ENCODE measurements at places on chromosomes 13 and 19.

GRCh38 chr19:39554701-39555311 lies 14.8 kb upstream of the EID2 start:
- DNase-seq: no peak

- no peak for DNase-seq
Observed at GRCh38 chr13:76853481-76853880, 32.7 kb downstream of the KCTD12 start.

DNA sequence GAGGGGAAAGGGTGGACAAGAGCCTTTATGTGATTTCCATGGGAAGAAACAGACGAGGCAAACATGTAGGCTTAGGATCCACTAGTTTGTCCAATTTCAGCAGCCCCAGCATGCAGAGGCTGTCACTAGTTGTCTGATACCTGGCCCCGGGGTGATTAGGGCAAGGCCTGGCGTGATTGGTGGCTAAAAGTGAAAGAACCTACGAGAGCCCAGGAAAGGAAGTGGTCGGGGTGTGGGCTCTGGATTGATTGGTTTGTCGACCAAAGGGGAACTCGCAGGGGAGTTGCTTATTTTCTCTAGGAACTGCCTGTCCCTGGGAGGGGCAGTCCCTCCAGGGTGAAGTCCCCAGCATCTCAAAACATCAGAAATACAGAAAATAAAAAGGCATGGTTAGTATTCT lies 64.2 kb upstream of the UQCRFS1 start:
- no peak for DNase-seq

DNA sequence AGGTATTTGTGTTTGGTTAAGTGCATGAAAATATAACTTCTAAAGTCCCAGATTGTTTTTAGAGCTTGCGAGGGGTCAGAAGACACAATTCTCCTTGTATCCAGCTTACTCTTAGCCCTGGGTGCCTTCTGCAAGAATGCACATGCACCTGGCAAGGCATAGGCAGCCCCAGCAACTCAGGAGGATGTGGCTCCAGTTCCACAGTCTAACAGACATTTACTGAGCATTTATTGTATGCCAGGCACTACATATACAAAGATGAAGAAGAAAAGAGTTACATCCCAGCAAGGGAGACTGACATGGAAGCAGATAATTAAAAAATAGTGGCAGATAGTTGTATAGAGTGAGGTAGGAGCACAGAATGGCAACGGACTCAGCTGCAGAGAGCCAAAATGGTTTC lies 101.1 kb upstream of the FRY start:
- no peak for DNase-seq

- no peak for DNase-seq
Observed at GRCh38 chr13:110297011-110297410, 9.9 kb downstream of the COL4A1 start.

- DNase-seq: no peak
Observed at GRCh38 chr13:30125422-30126073, 181.8 kb downstream of the KATNAL1 start.

DNA sequence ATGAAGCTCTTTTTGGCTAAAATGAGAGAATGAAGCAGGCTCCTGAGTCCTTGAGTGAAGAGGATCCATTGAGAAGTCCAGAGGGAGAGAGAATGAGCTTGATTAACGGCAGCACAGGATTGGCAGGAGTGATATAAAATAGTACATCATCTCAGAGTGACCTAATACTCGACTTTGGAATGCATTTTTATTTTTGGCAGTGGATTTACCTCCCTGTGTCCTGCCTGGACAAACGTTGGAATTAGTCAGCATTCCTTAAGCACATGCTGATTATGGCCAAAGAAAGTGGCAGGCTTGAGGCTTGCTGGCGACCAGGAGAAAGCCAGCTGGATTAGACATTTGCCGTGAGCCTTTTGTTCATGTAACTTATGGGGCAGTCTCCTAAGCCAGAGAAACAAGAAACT lies 22.9 kb downstream of the LRCH1 start:
- DNase-seq: no peak

DNA sequence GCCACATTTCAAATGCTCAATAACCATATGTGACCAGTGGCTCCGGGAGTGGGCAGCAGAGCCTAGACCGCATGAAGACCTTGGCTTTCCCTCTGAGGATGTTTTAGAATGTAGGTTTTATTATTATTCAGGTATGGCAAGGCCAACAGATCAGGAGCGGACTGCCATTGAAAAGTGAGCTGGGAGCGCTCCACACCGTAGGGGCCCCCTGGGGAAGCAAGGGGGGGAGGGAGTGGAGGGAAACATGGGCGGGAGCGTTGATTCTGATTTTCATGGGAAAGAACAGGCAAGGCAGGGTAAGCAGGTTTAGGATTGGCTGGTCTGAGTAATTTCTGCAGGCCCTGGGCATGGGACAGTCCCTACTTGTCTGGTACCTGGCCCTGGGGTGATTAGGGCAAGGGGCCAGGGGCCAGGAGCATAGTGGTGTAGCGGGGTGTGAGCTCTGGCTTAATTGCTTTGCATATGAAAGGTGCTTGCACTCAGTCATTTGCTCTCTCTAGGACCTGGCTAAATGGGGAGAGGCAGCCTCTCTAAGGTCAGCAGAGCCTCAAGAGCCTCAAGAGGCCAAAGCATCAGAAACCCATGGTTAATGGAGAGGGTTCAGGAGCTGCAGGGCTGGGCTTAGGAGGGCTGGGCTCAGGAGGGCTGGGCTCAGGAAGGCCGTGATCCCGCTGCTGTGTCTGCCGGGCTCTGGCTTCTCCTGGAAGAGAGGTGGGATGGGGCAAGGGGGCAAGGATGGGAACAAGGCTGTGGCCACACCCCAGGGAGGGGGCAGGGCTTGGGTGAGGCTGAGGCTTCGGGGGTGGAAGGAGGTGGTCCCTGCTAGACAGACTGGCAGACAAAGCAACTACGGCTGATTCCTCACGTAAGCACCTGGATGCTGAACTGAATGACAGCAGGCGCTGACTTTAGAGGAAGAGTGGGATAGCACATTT lies 82.0 kb upstream of the WASF3 start:
- no peak for DNase-seq

DNA sequence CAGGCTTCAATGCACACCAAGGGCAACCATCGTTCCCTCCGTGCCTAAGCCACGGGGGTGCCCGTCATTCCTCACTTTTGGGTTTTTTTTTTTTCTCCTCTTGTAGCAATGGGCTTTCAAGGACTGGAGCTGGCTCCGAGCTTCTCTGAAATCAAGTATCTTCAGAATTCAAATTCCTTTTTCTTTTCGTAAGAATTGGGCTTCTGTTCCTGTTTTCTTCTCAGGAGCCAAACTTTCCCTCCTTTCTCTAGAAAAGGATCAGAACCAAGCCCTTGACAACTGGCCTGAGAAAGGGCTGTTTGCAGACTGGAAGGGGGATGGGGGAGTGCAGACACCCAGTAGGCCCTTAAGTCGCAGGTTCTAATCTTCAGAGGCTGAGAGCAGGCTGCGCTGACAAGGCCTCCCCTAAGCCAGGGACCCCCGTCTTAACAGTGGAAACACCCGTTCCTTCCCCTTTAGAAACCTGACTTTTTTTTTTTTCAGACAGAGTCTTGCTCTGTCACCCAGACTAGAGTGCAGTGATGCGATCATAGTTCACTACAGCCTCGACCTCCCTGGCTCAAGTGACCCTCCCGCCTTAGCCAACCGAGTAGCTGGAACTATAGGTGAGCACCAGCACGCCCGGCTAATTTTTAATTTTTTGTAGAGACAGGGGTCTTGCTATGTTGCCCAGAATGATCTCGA lies 51.6 kb downstream of the RFX2 start:
- no peak for DNase-seq

- DNase-seq: no peak
Observed at GRCh38 chr19:2343289-2343982, 15.0 kb downstream of the SPPL2B start.

- no peak for DNase-seq
Observed at GRCh38 chr19:501646-502045, 5.4 kb downstream of the MADCAM1 start.

- DNase-seq: no peak
Observed at GRCh38 chr13:24118576-24118975, 41.9 kb upstream of the SPATA13 start.

- DNase-seq: no peak
Observed at GRCh38 chr13:20412691-20413355, 112.8 kb downstream of the CRYL1 start.

- DNase-seq: no peak
Observed at GRCh38 chr19:13764821-13765394, 586 bp downstream of the MRI1 start.

DNA sequence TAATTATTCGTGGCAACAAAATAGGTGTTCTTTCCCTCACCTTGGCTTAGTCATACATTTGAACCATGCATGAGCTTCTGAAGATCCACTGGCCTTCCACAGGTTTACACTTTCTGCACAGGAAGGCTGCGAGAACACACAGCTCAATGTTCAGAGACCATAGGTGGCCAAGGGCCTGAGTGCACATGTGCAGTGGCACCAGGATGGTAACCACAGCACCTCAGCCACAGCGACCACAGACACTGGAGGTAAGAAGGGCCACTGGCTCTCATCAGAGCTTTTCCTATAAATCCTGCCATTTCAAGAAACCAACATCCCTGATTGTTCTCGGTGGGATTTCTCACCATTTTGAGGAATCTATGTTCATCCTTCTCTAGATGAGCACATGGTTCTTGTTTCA lies 1.6 kb downstream of the DCLK1 start:
- no peak for DNase-seq

DNA sequence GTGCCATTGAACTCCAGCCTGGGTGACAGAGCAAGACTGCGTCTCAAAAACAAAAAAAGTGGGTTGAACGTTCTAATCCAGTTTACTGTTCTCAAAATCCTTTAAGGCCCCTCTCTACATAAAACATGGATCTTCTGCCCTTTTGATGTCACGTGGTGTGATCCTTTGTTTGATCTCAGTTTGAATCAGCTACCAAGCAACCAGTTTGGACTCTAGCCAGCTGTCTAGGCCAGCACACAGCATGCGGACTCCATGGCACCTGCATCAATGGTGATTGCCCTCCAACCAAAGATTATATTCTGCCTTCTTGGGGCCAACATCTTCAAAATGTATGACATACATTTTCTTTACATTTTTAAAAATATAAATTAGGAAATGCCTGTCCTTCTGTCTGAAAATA lies 365.4 kb downstream of the NDFIP2 start:
- DNase-seq: no peak

DNA sequence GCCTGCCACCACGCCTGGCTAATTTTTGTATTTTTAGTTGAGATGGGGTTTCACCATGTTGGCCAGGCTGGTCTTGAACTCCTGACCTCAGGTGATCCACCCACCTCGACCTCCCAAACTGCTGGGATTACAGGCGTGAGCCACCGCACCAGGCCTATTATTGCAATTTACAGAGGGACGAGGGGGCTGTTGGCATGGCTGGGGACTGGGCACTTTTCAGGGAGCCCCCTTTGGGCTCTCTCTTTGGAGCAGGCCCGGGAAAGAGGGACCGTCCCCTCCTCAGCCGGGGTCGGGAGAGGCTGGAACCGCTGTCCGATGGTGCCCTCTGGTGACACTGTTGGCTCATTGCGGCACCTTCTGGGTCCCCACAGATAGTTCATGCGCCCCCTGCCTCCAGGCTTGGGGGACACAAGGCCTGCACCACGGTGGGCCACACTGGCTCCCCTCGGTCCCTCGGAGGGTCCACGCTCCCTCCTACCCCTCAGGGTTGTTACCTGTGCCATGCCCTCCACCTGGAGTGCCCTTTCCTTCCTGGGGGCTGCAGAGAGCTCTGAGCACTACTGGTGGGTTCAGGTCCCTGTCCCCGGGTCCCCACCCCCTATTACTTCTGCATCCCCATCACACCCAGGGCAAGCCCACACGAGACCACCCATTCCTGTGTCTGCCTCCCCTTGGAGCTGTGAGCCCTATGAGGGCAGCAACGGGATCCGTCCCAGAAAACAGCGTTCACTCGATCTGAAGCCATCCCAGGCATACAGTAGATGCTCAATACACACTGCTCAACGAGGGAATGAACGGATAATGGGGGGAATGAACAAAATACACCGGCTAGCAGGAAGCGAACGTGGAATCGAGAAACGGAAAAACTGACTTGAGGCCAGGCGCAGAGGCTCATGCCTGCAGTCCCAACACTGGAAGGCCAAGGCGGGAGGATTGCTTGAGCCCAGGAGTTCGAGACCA lies 12.5 kb downstream of the FEM1A start:
- DNase-seq: peak; percentile 33

DNA sequence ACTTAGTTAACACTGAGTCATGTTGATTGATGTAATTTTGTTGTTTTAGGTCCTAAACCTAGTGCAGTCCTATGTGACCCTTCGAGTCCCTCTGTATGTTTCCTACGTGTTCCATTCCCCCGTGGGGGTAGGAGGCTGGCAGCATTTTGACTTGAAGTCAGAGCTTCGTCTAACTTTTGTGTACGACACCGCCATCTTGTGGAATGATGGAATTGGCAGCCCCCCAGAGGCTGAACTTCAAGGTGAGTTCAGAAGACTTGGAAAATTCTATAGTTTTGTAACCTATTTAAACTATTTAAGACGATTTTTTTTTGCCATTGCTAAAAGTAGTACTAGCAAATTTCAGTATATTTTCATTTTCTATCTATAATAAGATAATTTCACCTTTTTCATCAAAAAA lies 117.9 kb downstream of the STOML3 start:
- DNase-seq: no peak

DNA sequence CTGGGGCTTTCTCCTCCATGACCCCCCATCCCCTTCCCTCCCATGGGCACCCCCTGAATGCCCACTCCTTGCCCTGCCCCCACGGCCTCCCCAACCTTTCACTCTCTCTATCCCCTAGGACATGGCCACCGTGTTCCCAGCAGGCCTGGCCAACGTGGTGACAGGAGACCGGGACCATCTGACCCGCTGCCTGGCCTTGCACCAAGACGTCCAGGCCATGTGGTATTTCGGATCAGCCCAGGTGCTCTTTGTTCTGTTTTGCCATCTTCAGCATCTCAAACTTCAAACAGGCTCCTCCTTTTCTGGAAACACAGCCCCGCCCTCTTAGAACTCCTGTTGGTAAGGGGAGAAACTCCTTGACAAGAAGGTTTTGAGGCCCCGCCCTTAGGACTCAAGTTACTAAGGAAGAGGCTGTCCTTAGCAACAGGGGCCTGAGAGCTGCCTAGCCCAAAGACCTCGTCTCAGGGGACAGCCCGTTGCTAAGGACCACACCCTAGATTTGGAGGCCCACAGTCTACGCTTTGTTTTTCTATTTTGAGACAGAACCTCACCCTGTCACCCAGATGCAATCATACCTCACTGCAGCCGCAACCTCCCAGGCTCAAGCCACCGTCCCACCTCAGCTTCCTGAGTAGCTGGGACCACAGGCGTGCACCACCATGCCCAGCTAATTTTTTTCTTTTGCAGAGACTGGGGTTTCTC lies 5.1 kb upstream of the FLT3LG start:
- DNase-seq: no peak

- DNase-seq: no peak
Observed at GRCh38 chr19:49020342-49020741, 3.5 kb upstream of the LHB start.

Measured in stimulated activated CD8-positive, alpha-beta memory T cell treated with anti-CD3 and anti-CD28 coated beads, Interleukin-15, amount 100 ng/mL, for 24 hours (primary cell).